ENCODE measurements at places on chromosomes 3 and 15.

GRCh38 chr15:91216000-91216399 is 115.9 kb downstream of the SV2B start:
- no peak for DNase-seq

- DNase-seq: no peak
Measured at GRCh38 chr3:14842277-14842676, 23.5 kb downstream of the FGD5 start.

DNA sequence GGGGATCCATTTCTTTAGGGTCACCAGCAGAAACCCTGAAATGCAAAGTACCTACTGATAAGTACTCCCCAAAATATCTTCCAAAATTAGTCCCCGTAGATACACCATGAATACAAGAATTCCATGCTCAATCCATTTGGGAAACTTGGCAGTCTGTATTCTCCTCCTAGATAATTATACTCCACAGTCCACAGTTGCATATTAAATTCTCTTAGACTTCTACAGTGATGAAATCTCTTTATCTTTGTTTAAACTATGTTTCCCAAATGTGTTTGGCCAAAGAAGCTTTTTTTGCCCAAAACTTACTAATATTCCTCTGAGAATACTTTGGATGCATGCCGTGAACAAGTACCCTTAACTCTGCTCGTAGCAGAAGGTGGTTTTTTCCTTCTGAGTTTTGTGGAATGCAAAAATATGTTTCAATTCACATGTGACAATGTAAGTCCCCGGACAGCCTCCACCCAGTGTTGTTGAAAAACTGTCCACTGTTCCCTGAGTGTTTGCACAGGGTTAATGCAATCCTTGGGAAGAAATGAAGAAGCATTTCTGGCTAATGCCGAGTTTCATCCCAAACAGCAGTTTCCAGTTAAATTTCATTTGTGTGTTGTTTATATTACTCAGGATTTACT is 126.7 kb downstream of the ARNT2 start:
- DNase-seq: no peak

- no peak for DNase-seq
Measured at GRCh38 chr3:136336329-136337100, 86.4 kb downstream of the PCCB start.

DNA sequence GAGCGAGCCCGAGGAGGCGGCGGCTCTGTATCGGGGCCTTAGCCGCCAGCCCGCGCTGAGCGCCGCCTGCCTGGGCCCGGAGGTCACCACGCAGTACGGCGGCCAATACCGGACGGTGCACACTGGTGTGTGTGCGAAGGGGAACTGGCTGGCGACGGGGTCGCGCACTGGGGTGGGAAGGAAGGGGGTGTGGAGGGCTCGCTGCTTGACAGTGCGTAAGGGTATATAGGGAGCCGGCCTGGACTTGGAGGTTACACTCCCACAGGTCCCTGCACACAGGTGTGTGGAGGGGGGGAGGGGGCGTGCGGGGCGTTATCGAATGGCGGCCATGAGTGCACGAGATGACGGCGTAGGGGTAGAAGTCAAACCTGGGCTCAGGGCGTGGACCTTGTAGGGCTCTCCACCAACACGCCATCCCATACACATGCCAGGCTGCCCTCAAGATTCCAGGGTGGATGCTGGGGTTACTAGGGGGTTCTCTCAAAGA is 389 bp downstream of the APEH start:
- DNase-seq: no peak

Data from stimulated activated naive CD4-positive, alpha-beta T cell treated with Interleukin-2 at 50 U/mL for 16 hours (primary cell).